ENCODE measurements at places on chromosomes 5 and 9. TPM values are rescaled to one million over a fixed set of nuclear protein-coding genes. Genes with fewer than 3 reads are reported as not detected.

DNA sequence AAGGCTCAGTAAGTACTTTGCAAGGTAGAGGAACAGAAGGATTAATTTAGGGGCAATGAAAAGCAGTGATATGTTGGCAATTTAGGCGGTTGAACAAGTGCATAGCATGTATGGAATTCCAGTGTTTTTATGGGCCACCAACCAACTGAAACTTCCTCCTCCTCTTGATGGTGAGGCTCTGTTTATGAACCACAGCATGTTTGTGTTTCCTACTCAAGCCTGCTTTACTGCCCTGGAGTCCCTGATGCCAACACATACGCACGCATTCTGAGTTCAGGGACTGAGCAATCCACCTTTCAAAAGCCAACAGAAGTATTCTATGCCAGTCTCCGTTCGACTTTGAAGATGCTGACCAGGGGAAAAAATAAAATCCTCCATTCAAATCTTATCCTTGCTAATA, 417.5 kb downstream of the EFNA5 start:
- no peaks in the 10 kb centered on the region for H3K27me3 ChIP-seq
- no peak overlapping the region for H3K27ac ChIP-seq
- DNase-seq, result no peak
- H3K36me3 ChIP-seq, result no peaks in the 10 kb centered on the region
- no peaks in the 10 kb centered on the region for H3K4me1 ChIP-seq

- H3K4me3 ChIP-seq, result no peak overlapping the region
- H3K4me1 ChIP-seq, result peaks cover 8% of the 10 kb centered on the region
- no peak for DNase-seq
- peaks cover 12% of the 10 kb centered on the region for H3K27me3 ChIP-seq
- no peak overlapping the region for H3K27ac ChIP-seq
These were observed 993 bp downstream of the HCN1 start for GRCh38 chr5:45694971-45695803.

Gene FOXD1
- total RNA-seq, result 0.26 TPM

Gene PRRX2
- 0.54 TPM for total RNA-seq

Data from spleen (tissue), 13 donors.